ENCODE measurements at places on chromosomes 4 and X.

DNA sequence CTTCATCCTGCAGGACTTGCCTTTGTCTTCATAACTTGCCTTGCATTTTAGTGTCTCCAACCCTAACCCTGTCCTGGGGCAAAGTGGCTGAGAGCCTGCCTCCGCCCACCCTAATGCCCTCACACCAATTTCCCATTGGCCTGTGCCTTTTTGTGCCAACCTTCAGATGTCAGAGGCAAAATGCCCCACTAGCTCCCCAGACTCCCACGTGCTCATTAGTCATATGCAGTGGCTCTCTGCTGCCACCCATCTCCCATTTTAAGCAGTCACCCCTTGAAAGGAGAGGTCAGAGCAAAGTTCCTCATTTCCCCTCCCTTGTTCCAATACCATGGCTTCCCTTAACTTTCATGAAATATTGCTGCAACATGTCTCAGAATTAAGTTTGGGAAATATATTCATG is 74.8 kb upstream of the PASD1 start:
- no peak for DNase-seq

DNA sequence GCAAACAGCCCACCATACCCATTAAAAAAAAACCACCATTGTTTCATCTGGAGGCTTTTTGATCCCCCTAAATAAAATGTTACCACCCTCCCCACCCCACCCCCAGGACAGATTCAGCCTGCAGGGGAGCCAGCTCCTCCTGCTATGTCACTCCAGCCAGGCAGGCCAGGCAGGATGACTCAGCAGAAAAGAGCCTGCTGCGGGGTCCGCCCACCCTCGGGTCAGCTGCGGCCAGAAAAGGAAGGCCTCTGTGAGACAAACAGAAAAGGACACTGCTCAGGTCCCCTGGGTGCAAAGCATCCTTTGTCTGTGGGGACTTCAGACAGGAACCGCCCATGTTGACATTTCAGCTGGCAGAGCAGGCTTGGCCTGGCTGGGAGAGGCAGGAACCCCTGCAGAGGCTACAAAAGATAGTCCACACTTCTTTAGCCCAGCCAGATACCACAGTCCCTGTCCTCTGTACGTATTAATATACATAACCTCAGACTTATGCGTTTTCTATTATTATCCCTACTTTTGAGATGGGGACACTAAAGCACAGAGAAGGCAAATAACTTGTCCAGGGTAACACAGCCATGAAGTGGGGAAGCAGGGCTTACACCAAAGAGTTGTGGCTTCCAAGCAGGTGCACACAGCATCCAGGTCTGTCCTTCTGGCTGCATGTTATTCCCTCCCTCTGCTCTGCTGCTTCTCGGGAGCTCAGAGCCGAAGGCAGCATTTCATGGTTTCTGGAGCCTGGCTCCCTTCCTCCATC is 147.7 kb downstream of the CPEB2 start:
- DNase-seq: no peak

DNA sequence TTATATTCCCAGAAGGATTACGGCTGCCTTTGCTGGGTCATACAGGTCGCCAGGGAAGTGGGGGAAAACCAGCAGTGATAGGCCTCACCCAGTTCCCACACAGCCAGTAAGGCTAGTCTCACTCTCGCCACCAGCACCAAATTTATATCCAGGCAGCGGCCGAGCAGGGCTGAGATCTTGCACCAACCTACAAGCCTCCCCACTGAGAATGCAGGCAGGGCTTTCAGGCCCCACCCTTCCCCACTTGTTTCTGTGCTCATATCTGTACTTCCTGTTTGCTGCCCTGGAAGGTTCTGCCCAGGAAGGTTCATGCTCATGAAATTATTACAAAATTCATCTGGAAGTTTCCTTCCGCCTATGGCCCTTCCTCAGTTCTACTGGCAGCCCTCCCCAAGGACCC is 179.7 kb downstream of the STIM2 start:
- DNase-seq: no peak

GRCh38 chrX:103063918-103064434 is at the start of gene BEX1:
TSS of gene BEX1 (minus strand) at chrX:103064171. CDS start at chrX:103063274, 897 bp downstream.
- DNase-seq: no peak

DNA sequence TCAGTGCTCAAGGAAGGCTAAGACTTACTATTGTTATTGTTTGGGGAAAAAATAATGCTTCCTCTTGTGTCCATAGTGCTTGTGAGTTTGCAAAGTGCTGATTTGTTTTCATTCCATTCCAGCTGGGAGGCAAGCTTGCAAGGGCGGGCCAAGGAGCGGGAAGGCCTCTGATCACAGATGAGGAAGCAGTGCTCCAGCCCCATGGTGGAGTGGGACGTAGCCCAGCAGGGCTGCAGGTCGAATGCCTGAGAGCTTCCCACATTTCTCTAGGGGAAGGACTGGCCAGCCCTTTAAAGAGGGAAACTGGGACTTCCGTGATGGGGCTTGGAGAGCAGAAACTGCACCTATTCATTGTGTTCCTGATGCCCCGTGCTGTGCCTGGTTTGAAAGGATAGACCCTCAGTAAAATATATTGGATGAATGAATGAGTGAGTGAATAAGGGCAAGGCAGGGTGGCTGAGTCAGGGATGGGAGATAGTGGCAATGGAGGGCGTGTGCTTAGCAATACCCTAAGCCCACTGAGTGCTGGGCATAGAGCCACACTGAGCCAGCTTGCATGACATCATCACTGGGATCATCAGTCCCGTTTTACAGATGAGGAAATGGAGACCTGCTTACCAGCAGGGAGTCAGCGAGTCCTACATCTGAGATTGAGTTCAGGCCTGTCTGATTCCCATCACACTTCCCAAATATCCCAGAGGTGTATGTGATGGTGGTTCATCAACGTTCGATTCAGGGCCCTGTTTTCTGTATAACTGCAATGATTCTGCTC is 17.9 kb upstream of the NSG1 start:
- DNase-seq: no peak

DNA sequence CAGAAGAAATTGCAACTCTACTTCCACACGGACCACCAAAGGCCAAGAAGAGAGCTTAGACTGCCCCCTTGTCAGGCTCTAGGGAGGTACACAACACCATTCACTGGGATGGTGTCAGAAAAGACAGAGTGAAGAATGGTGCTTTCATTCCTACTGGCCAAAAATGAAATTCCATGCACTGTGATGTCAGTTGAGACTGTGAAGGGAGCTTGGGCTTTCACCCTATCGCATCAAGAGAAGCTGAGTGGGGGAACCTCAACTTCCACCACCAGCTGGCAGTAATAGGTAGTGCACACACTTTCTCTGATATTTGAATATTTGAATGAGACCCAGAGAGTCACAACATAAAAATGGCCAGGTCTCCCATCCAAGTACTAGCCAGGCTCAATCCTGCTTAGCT is 65.9 kb downstream of the ZNF711 start:
- DNase-seq: no peak

- DNase-seq: no peak
Measured at GRCh38 chr4:123319639-123320038, 77.0 kb upstream of the SPRY1 start.

DNA sequence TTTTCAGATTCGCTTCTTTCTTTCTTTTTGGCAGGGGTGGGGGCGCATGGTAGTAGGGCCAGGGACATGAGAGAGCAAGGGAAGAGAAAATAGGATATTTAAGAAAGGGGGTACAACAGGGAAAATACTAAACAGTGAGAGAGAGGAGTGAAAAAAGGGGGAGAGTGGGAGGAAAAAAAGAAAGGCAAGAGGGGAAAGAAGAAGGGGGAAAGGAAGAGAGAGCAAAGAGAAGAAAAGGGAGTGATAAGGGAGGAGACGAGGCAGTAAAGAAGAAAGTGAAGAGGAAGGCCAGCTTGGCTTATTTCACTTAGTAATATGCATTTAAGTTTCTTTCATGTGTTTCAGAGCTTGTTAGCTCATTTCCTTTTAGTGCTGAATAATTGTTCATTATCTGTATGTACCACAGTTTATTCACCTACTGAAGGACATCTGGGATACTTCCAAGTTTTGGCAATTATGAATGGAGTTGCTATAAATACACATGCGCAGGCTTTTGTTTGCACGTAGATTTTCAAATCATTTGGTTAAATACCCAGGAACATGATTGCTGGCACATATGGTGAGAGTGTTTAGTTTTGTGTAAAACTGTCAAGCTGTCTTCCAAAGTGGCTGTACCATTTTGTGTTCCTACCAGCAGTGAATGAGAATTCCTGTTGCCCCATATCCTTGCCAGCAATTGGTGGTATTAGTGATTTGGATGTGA is 37.3 kb downstream of the CASP6 start:
- no peak for DNase-seq

DNA sequence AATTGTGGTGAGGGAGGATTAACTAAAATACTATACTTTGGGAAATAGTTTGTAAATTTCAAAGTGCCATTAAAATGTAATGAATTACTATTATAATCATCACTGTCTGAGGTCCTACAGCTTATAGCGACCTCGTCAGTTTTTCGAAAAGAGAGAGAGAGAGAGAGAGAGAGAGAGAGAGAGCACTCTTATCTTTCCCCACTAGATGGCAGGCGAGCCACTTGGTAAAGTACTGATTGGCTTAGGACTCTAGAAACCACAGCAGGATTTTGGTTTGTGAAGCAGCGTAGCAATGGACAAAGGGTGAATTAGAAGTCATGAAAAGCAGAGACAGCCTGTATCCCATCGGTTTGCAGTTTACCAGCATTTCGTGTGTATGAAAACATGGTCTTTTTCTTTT is 52.5 kb downstream of the LINC00632 start:
- DNase-seq: no peak

DNA sequence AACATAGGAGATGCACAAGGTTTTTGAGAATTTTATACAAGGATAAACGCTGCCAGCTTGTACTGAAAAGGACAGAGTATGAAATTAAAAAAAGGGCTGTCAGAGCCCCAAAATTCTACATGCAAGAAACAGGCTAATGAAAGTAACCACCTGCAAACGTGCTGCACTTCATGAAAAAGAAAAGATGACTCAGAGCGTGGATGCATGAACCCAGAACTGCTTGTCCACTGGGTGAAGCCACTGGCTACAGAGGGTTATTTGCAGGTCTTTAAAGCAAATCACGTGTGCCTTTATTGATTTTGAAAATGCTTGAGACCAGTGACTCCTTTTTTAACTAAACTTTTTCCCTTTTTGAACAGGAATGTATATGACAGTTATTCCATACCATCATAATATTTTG is 25.3 kb upstream of the FRMD7 start:
- no peak for DNase-seq

DNA sequence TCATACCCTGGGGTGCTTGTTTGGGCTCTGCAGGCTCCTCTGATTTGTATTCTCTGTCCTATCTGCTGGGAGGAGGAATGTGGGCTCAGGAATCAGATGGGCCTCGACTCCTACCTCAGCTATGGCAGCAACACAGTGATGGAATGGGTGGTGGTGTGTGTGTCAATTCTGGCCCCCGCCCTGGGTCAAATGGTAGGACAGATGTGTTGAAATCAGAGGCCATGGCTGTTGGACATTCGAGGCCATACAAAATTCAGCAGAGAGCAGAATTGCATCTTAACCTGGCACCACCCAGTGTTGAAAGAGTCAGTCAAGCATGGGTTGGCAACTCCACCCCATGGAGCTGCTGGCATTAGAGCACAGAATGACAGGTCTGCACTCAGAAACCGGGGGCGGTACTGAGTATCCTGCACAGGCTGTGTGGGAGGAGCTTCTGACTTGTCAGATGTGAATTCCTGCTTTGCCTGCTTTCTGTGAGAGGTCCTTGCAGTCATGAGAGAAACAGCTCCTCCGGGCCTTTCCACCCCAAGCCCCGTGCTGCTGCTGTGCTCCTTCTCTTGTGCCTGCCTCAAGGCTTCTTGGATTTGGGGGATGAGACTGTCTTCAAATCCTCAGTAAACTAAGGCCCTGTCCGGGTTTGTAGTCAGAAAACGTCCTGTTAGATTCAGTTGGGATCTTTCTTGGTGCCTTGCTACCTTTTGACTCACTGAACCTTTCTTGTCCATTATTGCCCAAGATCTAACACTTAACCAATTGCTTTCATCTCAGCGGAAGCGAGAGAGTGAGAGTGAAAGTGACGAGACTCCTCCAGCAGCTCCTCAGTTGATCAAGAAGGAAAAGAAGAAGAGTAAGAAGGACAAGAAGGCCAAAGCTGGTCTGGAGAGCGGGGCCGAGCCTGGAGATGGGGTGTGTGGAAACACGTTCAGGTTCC is 13.0 kb downstream of the DKC1 start:
- no peak for DNase-seq

DNA sequence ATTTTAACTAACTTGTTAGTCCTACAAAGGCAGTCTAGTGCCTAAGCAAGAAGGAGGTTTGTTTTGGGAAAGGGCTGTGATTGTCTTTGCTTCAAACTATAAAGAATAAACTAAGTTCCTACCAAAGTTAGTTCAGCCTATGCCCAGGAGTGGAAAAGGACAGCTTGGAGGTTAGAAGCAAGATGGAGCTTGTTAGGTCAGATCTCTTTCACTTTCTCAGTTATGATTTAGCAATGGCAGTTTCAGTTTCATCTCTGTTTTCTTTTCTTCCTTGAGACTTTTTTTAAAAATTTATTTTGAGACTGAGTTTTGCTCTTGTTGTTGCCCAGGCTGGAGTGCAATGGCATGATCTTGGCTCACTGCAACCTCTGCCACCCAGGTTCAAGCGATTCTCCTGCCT is 82.9 kb upstream of the NLGN4X start:
- DNase-seq: no peak

GRCh38 chr4:24116107-24116506 is 226.3 kb upstream of the PPARGC1A start:
- DNase-seq: no peak

DNA sequence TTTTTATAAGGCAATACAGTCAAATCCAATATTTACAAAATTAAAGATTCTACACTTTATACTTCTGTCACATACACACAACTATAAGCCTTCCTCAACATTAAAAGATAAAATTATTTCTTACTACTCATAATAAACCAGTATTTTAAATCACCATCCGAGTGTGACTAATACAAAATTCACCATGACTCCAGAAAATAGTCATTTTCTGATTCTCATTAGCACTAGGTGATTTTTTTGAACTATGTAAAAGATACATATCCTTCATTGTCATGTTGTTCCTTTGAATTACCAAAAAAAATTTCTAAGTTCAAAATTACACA is 646 bp upstream of the SLC7A11 start:
- no peak for DNase-seq

- no peak for DNase-seq
Measured at GRCh38 chr4:2685541-2685940, 70.6 kb downstream of the TNIP2 start.

- DNase-seq: no peak
Measured at GRCh38 chr4:124666496-124666895, 46.0 kb downstream of the ANKRD50 start.

- no peak for DNase-seq
Measured at GRCh38 chrX:126177133-126177840, 11.2 kb upstream of the DCAF12L2 start.

- no peak for DNase-seq
Measured at GRCh38 chr4:133592106-133592505, 443.0 kb downstream of the PCDH10 start.

GRCh38 chr4:80215449-80216052 is 18.2 kb downstream of the PRDM8 start:
- DNase-seq: no peak

GRCh38 chr4:106454021-106454420 is 85.4 kb upstream of the GIMD1 start:
- DNase-seq: no peak

All from stimulated activated CD4-positive, alpha-beta T cell treated with anti-CD3 and anti-CD28 coated beads, Interleukin-2, amount 100 ng/mL, for 48 hours (primary cell).